ENCODE measurements at places on chromosomes 11 and 22.

- no peak for DNase-seq
Observed at GRCh38 chr11:1937616-1938342, 9.4 kb upstream of the MRPL23 start.

DNA sequence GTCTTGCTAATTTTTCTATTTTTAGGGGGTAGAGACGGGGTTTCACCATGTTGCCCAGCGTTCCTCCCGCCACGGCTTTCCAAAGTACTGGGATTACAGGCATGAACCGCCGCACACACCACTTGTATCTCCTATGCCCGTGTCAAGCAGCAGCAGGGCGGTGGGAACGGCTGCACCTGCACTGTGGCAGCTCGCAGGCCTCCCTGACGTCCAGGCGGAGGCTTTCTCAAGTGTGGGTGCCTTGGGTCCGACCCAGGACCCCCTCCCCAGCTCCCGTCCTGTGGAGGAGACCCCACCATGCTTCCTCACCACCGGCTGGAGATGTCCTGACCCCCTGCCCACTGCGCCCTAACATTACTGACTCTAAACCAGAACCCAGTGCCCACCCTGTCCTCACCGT is 25.7 kb downstream of the TSPAN4 start:
- DNase-seq = no peak

DNA sequence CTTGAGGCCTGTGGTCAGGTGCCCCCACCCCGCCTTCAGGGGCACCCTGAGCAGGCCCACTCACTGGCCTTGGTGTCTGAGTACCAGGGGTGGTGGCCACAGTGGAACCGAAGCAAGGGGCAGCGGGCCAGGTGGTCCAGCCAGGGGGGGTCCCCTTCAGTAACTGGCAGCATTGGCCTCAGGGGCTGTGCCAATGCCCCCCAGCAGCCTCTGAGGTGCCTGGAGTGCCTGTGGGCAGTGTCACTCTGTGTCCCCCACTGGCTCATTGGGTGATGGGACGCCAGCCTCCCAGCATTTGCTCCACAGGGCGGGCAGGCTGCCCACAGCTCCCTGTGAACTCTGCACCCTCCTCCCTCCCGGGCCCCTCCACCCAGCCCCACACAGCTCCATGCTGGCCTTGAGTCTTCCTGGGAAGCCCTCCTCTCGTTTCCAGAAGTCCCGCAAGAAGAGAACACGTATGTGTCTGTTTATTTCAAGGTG is 29.5 kb upstream of the CARS1 start:
- no peak for DNase-seq

- DNase-seq = no peak
Observed at GRCh38 chr11:2563213-2564007, 118.6 kb downstream of the KCNQ1 start.

DNA sequence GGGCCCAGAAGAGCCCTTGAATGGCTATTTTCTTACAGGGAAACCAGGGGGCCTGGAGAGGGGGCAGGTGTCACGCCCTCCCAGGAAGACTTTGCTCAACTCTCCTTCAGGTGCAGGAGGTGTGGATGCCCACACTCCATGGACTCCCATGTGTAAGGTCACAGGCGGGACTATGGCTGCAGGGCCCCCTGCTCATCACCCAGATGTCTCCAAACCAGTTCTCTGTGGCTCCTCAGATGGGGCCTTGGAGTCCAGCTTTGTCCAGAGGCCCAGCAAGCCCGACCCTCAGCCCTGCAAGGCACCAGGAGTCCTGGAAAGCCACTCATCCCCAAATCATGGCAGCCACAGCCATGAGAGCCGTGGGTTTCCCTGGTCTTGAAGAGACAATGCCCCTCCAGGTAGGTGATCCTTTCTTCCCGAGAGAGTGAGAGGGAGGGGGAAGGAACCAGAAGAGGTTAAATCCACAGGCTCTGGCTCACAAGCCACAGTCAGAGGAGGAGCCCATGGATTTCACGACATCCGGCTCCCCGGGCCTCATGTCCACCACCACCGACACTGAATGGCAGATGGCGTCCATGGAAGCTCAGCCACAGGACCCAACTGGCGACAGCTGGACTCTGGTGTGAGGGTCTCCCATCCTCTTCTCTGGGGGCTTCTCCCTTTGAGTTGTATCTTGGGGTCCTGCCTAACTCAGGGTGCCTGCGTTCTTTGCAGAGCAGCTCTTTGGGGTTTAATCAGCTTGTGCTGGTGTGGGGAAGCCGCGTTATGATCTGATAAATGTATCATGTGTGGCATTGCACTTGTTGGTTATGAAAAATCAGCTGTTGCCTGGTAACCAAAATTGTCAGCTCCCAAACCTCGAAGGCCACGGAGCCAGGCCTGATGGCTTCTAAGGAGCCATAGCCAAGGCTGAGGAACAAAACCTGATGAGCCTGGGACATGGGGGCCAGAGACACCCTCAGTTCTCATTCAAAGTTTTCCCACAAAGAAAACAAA is 620.4 kb downstream of the BRD1 start:
- no peak for DNase-seq

DNA sequence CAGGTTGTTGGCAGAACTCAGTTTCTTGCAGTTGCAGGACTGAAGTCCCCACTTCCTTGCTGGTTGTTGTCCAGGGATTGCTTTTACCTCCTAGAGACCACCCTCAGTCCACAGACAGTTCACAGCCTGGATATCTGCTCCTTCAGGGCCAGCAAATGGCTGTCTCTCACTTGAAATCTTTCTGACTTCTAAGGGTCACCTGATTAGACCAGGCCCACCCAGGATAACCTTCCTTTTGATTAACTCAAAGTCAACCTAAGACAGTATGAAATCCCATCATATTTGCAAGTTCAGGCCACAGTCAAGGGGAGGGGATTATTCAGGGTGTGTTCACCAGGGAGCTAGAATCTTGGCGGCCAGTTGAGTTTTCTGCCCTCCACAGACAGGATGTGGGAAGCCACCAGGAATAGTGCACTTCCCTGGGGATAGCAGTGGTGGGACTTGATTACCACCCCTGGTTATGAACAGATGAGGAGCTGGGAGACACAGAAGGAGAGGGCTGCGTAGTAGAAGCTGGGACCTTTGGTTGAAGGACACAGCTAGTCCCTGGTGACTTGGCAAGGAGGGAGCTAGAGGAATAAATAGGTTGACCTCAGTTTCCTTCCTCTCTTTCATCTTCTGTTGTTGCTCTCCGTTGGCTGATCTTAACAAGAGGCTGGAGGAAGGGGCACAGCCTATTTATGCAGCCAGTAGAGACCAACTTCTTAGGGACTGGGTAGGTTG is 33.4 kb downstream of the MIAT start:
- no peak for DNase-seq

DNA sequence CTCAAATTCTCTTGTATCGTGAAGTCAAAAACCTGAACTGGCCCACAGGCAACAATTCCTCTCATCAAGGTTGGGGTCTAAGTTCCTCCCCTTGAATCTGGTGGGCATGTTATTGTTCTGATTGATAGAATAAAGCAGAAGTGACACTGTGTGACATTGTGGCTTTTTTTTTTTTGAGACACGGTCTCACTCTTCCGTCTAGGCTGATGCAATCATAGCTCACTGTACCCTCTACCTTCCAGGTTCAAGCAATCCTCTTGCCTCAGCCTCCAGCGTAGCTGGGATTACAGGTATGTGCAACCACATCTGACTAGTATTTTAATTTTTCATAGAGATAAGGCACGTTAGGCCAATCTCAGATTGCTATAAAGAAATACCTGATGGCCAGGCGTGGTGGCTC is 8.9 kb upstream of the PELI3 start:
- DNase-seq = no peak

DNA sequence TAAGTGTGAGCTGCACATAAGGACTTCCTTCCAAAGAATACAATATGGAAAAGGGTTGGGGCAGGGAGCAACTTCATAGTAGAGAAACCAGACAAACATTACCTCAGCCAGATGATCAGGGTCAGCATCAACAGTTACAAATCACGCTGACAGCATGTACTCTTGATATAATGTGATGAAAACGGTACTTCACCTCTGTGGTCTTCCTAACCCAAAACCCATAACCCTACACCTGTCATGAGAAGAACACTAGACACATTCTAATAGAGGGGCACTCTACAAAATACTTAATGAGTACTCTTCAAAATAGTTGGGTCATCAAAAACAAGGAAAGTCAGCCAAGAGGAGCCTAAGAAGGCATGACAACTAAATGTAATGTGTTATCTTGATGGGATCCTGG is 43.9 kb downstream of the RRAS2 start:
- no peak for DNase-seq

DNA sequence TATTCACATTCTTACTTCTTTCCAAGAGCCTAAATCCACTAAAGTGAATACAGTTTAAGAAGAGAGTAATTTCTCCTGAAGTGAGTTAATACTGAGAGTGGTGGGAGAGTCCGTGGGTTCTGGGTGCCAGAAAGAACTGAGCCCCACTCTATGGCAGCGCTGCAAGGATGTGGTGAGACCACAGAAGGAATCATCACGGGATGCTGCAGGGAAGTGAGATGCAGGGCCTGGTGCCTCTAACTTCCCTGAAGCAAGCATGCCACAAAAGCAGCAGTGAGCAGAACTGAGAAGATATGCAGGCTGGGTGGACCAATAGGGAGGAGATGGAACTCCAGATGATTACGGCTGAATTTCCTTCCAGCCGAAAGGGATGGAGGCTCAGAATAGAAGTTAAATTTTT is 5.0 kb upstream of the MMP12 start:
- no peak for DNase-seq

DNA sequence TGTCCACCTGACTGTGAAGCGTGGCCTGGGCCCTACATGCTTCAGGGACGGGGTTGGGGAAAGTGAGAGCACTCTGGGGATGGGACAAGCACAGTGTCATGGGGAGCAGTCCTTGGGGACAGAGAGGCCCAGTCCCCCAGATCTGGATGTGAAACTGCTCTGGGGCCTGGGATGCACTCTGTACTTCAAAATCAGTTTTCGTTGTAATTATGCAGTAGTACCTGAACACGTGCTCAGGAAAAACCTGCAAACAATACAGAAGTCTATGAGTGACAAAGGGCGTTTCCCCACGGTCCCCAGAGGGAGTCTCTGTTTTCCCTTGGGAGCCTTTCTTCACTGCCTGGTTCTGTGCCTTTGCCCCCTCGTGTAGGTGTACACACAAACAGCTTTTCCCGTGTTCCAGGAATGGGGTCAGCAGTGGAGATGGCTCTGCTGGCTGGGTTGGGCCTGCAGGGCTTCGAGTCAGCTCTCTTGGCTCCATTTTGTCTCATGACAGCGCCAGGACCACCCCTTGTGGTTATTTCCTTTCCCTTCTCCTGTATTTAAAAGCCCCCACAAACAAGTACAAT is 5.2 kb upstream of the TNFRSF13C start:
- DNase-seq = no peak

DNA sequence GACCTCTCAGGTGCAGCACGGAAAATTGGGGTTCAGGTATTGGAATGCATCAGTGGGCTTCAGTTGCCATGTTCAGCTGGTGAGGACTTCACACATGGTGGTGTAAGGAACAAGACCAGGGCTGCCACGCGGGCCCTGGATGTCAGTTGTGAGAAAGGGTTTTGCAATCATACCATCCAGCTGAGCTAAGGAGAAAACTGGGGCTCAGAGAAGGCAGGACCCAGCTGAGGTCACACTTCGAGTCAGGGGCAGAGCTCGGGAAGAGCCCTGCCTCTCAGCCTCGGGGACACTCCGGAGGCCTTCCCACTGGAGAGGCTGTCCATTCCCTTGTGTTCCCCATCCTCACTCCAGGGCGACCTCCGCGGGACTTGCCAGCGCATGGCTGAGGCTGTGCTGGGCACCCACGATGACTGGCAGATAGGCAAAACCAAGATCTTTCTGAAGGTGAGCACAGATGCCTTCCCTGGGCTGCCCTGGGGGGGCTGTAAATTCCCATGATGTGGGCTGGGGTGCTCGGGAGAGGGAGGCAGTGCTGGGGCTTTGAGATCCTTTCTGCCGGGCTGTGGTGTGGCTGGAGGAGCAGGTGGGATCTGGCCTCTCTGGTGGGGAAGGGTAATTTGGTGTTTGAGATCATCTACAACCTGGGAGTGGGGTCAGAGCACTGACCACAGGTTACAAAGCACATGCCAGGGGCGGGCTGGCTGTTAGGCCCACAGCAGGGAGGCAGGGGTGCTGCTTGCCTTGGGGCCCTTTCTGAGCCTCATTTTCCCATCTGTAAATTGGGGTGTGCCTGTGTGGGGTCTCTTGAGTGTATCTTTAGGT is 47.2 kb downstream of the MYO7A start:
- no peak for DNase-seq

GRCh38 chr22:26589845-26590736 is at the start of gene TPST2:
Gene TPST2, minus strand, starts transcription at chr22:26590132. Its CDS starts 48,502 bp downstream, at chr22:26541630.
- DNase-seq = peak; percentile 31

DNA sequence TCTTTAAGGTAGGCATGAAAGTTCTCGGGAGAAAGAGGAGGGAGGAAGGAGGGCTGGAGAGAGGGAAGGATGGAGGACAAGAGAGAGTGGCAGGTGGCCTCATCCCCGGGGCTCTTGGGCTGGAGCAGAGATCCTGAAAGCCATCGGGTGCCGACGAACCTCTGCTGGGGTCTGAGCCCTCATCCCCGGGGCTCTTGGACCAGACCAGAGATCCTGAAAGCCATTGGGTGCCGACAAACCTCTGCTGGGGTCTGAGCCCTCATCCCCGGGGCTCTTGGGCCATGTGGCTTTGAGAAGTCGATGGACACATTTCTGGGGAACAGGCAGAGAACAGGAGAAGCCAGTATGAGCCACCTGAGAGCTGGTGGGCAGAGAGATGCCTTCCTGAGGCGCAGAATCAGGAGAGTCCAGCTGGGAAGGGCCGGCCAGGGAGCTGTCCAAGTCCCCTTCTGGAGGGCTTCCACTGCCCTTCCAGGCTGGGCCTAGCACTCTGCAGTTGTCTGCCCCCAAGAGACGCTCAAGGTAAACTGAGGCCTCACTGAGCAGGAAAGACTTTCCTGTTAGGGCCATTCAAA is 1398.1 kb downstream of the BRD1 start:
- no peak for DNase-seq

GRCh38 chr11:35893796-35894475 is 49.9 kb upstream of the LDLRAD3 start:
- no peak for DNase-seq

- DNase-seq = no peak
Observed at GRCh38 chr22:24240381-24240780, 4.5 kb downstream of the GGT5 start.

GRCh38 chr11:99973993-99974392 is 713.1 kb upstream of the ARHGAP42 start:
- DNase-seq = no peak

- DNase-seq = no peak
Observed at GRCh38 chr11:117569911-117570310, 227.1 kb downstream of the DSCAML1 start.

- no peak for DNase-seq
Observed at GRCh38 chr11:114483929-114484328, 44.7 kb downstream of the REXO2 start.

DNA sequence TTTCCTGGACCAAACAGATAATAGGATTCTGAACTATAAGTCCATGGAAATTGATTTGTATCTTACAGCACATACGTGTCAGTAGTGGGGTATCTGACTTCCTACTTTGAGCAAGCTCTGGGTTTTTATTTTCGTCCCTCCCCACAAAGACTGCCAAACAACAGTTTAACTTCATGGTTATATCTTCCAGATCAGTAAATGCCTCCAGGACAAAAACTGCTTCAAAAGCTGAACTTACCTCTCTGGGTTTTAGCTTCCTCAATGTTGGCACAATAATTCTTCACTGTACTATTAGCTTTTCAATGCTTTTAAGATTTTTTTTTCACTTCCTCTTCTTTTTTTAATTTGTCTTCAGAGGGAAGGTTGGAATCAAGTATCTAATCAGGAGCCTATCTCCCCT is 4.2 kb upstream of the DPF2 start:
- DNase-seq = no peak

GRCh38 chr22:49628391-49629260 is 199.0 kb downstream of the BRD1 start:
- no peak for DNase-seq

GRCh38 chr11:55942785-55943392 is 6.7 kb upstream of the OR5I1 start:
- DNase-seq = no peak
